CD4-positive, alpha-beta T cell treated with Interleukin-17A for 1 hour (primary cell): ENCODE measurements at places on chromosomes 7 and 10.

- no peak for DNase-seq
Observed at GRCh38 chr7:46319841-46320240, 398.8 kb upstream of the IGFBP3 start.

DNA sequence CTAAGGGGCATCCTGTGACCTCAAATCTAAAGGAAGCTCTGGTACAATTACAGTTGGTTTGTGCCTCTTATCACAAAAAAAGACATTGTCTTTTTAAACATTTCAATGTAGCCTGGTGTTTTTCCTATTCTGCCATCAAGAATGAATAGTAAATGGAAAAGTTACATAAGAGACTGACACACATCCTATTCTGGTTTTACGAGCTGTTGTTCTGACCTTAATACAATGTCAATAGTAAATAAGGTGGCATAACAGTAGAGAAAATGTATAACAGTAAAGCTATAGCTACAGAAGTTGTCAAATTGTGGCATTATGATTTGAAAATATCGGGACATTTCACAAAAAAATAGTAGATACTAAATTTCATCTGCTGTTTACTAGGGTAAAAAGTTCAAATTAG lies 88.4 kb downstream of the NT5C2 start:
- no peak for DNase-seq

- no peak for DNase-seq
Observed at GRCh38 chr7:87217983-87218653, 1.4 kb downstream of the TMEM243 start.

GRCh38 chr10:63727636-63728035 lies 206.4 kb downstream of the REEP3 start:
- no peak for DNase-seq

DNA sequence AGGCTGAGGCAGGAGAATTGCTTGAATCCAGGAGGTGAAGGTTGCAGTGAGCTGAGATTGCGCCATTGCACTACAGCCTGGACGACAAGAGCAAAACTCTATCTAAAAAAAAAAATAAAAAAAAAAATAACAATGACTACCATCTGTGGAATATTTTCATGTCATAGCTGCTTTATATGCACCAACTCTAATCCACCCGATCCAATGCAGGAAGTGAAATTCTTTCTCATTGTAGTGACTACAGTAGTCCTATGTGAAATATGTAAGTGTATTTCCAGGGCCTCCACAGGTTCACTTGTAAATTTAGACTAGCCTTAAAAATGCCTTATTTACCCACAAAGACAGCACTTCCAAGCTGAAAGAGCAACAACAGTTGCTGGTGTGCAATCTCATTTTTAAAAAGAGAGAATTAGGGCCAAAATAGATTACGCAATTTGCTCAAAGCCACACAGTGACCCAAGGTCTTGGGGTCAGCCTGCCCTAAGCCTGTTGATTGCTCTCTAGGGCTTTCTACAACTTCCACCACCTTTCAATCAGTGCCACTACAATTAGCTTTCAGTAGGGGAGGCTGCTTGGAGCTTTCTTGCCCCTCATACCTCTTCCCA lies 25.8 kb upstream of the EGFR start:
- DNase-seq, result no peak

- DNase-seq, result no peak
Observed at GRCh38 chr10:71319800-71320392, 837 bp downstream of the SLC29A3 start.

DNA sequence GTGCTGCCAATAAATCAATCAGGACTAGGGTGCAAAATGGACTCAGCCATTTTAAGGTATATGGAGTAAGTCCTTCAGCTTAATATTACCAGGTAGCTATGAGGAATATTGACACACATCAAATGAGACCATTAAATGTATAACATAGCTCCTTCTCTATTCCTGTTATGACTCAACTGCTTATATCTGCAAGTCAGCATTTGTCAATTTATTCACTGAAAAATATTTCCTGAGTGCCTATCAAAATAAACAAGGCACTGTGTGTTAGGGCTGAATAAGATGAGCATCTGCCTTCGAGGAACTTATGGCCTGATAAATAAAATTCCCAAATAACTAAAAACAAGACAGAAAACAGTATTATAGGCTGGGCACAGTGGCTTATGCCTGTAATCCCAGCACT lies 113.8 kb downstream of the CDK6 start:
- DNase-seq, result no peak

- DNase-seq, result no peak
Observed at GRCh38 chr10:44234483-44234875, 150.4 kb downstream of the CXCL12 start.

- no peak for DNase-seq
Observed at GRCh38 chr7:24279512-24279911, 4.5 kb upstream of the NPY start.

GRCh38 chr10:132591166-132591971 lies 53.8 kb downstream of the INPP5A start:
- no peak for DNase-seq

- no peak for DNase-seq
Observed at GRCh38 chr10:64518456-64518855, 997.3 kb downstream of the REEP3 start.

DNA sequence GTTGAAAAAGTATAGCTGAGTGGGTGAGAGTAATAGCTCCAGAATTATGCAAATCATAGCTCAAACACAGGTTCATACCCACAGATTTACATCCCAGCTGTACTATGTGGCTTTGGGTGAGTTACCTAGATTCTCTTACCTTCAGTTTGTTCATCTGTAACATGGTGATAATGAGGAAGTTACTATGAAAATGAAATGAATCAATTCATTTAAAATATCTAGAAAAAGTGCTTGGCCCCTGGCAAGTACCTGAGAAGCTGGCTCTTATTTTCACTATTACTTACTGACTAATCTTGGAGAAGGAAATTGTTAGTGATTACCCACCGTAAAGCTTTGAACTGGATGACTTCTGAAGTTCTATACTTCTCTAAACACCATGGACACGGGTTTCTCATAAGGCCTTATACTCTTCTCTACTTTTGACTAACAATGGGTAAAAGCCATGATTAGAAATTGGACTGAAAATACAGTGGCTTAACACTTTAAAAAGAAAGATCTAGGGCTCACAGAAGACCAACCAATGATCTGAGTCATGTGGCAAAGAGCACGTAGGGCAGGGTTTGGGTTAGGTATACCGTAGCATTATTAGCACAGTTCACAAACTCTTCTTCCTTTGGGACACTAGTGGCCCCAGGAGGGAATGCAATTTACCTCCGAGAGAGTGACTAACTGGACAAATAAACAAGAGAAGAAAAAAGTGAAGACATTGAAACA lies 149.2 kb downstream of the PLPP4 start:
- DNase-seq, result no peak

GRCh38 chr7:121401896-121402295 lies 5.8 kb upstream of the FAM3C start:
- no peak for DNase-seq

GRCh38 chr7:27953361-27953760 lies 213.4 kb downstream of the TAX1BP1 start:
- no peak for DNase-seq

DNA sequence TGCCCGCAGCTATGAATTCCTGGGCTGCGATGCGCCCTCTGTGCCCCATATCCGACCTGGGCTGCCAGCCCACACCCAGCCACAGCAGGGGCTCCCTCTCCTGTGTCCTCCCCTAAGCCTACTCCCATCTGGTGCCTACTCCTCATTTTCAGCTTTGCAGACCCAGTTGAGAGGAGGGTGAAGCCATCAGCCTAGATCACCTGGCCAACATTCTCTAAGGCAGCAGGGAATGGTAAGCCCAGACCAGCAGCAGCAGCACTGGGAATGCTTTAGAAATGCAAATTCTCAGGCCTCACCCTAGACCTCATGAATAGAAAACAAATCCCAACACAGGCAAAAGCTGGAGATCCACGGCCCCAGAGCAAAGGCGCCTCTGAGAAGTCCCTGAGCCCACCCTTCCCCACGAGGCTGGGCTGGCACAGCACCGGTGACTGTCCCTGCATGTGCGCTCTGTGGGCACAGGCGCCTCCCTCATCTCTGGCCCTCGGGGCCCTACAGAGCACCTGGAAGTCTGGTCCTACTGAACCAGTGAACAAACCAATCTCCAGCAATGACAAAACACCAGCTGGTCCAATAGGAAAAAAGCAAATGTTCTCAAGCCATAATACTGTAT lies 161.4 kb downstream of the GFRA1 start:
- DNase-seq, result no peak

- DNase-seq, result no peak
Observed at GRCh38 chr7:731440-732085, 4.5 kb upstream of the PRKAR1B start.

DNA sequence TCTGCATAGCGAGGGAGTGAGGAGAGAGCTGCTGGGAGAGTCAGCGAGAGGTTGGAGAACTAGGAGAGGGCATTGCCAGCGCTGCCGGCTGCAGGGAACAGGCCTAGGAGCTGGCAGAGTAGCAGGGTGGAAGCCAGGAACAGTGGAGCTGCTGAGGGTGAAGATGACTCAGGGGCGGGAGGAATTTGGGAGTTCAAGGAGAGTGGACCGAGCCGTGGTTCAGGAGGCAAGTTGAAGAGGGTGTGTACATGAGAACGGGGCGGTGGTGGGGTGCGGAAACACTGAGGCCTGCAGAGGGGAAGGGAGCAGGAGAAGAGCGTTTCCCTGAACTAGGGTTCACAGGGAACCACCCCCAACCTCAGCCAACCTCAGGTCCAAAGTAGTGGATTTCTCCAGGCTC lies 31.5 kb downstream of the HIF1AN start:
- DNase-seq, result no peak
